Transverse colon (tissue), 4 donors: ENCODE measurements at places on chromosomes 5 and 9. TPM values are rescaled to one million over a fixed set of nuclear protein-coding genes. Genes with fewer than 3 reads are reported as not detected.

The ZCCHC9 gene
- 17.5 TPM for total RNA-seq

The DAB2IP gene
- total RNA-seq, result 95.7 TPM

The INSYN2B gene
- not detected for total RNA-seq

The MEGF10 gene
- total RNA-seq, result 3.0 TPM

The CNOT8 gene
- total RNA-seq, result 87.6 TPM
